ENCODE measurements at places on chromosomes 7 and 10. TPM values are rescaled to one million over a fixed set of nuclear protein-coding genes. Genes with fewer than 3 reads are reported as not detected.

The EVX1 gene
- polyA plus RNA-seq: not detected

The DDX21 gene
- polyA plus RNA-seq: 48.5 TPM

The SLC26A5 gene
- polyA plus RNA-seq: 0.19 TPM

The METTL27 gene
- 1.7 TPM for polyA plus RNA-seq

The CH25H gene
- 3.8 TPM for polyA plus RNA-seq

The MMD2 gene
- 0.19 TPM for polyA plus RNA-seq

The NUB1 gene
- polyA plus RNA-seq: 35.9 TPM

The CYP17A1 gene
- 1.1 TPM for polyA plus RNA-seq

The ABCB1 gene
- polyA plus RNA-seq: 0.42 TPM

The CFAP46 gene
- 0.43 TPM for polyA plus RNA-seq

The WEE2 gene
- polyA plus RNA-seq: 0.04 TPM

The STAG3 gene
- polyA plus RNA-seq: 9.9 TPM

The PRSS37 gene
- not detected for polyA plus RNA-seq

The PPP1R3C gene
- 197 TPM for polyA plus RNA-seq
